ENCODE measurements at places on chromosomes 2 and 18. TPM values are rescaled to one million over a fixed set of nuclear protein-coding genes. Genes with fewer than 3 reads are reported as not detected.

LOXHD1 gene
- 0.11 TPM for total RNA-seq

ATF2 gene
- 22.3 TPM for total RNA-seq

DNA sequence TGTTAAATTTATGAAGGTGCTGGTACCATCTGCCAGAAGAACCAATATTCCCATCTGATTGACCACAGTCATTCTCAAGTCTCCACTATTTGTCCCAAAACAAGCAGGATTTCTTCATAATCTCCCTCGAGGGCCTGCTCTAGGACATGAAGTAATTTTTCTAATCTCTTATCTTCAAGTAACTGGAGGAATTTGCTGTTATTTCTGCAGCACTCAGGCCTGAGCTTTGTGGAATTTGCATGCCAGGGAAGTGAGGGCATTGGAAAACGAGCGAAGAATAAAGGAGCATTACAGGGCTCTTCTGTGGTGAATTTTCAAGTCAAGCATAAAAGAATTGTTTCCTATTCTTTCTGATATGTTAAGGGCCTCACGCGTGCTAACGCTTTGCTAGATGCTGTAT lies 161.2 kb upstream of the EPAS1 start:
- no peak for DNase-seq

DNA sequence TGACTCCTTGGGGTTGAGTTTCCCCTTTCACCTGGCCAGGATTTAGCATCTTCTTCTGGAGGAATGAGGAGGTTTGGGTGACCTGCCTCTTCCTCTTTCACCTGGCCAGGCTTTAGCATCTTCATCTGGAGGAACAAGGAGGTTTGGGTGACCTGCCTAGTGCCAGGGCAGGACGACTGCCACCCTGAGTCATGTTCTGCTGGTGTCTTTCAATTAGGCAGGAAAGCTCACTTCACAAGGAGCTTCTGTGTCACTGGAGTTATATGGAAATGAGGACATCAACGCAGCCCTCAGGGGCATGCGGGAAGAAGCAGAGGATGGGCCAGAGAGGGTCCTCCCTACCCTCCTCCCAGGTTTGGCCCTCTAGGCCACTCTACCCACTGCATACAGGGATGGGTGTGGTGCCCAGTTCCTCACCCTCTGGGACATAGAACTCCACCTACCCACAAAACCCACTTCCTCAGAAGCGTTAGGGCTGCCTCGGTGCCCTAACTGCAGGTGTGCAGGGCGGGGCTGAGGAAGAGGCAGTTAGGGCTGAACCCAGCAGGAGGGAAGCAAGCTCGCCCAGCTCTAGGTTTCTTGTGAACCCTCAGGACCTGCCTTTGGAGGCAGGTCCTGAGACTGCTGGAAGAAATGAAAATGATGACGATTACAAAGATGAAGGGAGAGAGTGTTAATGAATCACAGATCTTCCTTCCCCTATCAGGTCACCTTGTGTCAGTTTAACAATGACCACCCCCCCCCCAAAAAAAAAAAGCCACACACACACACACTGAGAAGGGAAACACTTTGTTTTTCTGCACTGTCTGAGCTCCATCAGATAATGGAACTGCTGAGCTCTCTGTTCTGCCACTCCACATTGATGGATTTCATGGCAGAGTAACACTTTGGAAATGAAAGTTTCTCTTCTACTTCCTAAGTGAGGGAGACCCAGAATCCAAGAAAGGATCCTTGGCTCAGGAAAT lies 71.0 kb downstream of the ARL4C start:
- DNase-seq, result no peak

DNA sequence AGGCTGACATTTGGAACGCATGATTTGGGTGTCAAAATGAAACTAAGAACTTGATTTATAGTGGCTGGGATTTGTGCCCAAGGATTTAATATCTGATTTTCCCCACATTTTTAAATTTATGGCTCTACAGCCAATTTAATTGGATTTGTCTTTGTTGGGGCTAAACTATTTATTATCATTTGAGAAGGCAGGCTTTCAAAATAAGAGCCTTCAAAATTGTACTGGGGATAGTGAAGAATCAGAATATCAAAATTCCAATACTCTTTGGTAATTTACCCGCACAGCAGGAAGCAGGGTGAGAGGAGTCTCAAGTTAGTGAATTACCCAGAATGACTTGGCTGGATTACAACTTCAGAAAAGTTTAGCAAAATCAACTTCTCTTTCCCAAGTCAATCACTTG lies 278.1 kb downstream of the LRATD1 start:
- no peak for DNase-seq

GRCh38 chr2:120769076-120769786 lies 33.6 kb downstream of the GLI2 start:
- no peak for DNase-seq

- no peak for DNase-seq
Measured at GRCh38 chr2:67802291-67802690, 260.5 kb downstream of the C1D start.

GRCh38 chr2:236940497-236940896 lies 145.2 kb upstream of the COPS8 start:
- no peak for DNase-seq

DNA sequence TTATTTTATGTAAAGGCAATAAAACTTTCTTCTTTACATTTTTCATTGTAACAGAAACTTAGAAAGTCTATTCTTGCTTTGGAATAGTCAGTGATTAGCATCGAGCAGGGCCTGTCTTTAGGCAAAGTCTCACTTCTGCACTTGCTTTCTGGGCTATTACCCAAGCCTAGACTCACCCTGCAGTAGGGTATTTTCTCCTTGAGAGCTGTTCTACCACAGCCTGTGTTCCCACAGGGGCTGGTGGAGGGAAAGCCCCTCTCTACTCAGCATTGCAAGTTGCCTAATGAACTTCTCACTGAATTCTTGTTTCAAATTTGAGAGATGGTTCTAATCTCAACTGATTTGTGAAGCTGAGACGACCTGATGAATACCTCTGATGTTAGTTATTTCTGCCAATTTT lies 111.7 kb upstream of the KLHL14 start:
- no peak for DNase-seq

DNA sequence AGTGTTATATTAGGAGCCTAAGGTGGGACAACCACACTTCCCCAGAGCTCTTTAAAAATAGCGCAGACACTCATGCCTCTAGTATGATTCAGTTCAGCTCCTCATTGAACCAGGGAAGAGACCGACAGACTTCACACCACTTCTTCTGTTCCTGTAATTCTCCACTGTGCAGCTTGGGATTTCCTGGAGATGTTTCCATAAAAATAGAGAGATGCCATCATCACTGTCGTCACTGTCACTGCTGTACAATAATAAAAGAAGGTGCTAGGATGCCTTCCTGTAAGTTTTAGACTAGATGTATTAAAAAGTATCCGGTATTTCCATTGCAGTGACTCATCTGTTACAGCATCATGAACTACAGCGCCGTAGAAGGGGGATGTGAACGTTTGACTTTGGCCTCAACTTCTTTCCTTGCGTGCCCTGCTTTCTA lies 110.9 kb downstream of the FAM210A start:
- DNase-seq, result no peak

COBLL1 gene
- 3.4 TPM for total RNA-seq

ZAP70 gene
- total RNA-seq, result 0.74 TPM

- DNase-seq, result no peak
Measured at GRCh38 chr18:59267503-59268126, 5.6 kb downstream of the RAX start.

LONRF2 gene
- 7.1 TPM for total RNA-seq

PHLPP1 gene
- total RNA-seq, result 5.8 TPM

- DNase-seq, result no peak
Measured at GRCh38 chr2:152445791-152446201, 110.8 kb downstream of the FMNL2 start.

DNA sequence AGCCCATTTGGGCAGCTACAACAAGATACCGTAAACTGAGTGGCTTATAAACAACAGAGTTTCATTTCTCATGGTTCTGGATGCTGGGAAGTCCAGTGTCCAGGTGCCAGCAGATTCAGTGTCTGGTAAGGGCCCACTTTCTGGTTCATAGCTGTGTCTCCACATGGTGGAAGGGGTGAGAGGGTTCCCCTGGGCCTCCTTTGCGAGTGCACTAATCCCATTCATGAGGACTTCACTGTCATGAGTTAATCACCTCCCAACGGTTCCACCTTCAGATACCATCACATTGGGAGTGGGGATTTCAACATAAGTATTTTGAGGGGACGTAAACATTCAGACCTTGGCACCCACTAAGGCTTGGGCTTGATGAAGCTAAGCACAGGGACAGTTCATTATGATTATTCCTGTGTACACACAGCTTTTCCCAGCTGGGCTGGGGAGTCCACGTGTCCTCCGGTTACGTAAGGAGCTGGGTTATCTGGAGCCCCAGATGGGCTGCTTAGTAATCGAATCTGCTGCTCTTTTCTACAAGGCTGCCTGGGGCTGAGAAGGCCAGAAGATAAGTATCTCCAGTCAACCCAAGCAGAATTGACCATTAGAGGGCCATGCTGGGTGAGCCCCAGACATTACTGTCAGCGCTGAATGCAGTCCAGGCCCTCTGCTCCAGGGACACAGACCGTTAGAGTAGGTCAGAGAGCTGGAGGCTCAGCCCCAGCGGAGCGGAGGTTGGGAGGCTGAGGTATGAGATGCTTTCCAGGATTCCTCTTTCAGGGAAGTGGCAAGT lies 42.7 kb downstream of the EPAS1 start:
- no peak for DNase-seq

DNA sequence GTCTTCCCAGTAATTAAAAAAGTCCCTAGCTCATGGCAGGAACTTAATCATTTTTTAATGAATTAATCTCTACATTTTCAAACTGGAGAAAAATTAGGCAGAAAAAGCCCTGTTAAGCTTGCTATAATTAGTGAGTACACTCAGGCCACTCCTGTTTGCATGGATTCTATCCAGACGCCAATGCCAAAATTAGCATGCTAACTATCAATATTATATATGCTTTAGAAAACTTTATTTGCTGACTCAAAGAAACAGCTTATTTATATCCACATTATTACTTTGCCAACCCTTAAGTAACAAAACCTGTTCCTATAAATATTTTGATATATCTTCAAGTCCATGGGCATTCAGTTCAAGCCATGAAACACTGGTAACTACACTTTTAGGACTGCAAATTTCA lies 90.9 kb downstream of the SMC6 start:
- DNase-seq, result no peak

REG1B gene
- total RNA-seq, result not detected

MALL gene
- total RNA-seq, result 7.7 TPM

HDHD2 gene
- 32.4 TPM for total RNA-seq

GRCh38 chr2:26885651-26886329 lies 37.9 kb downstream of the DPYSL5 start:
- no peak for DNase-seq

GRCh38 chr18:73636355-73636754 lies 511.3 kb downstream of the FBXO15 start:
- DNase-seq, result no peak

CXCR4 gene
- 2.6 TPM for total RNA-seq

DNA sequence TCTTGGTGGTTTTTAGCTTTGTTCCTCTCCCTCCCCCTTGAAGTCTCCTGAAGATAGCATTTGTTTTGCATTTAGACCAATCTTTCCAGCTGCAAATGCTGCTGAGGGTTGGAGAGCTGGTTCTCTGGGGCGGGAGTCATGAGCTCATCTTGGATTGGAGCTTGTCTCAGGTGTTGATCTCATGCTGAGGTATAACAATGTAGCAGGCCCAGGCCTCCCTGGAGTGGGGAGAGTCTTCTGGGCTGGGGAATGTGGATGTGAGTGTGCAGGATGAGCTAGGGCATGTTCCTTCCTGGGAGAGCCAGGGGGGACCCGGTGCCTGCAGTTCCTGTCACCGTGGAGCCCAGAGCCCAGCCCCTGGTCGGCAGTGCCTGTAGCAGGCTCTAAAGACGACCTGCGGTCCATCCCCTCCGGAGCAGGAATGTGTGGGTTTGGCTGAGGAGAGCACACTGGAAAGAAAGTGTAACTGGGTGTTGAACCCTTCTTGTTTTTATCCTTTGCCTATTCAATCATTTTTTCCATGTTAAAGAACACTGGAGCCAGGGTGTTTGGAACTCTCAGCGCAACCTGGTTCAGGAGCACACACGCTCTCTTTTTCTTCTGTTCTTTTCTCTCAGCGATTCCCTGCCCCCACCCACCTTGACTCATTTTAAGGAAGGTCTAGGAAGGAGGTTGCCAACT lies 2.7 kb downstream of the ZNF532 start:
- DNase-seq, result no peak

GRCh38 chr2:96134421-96134820 lies 3.9 kb downstream of the ASTL start:
- no peak for DNase-seq

GRCh38 chr2:223036790-223037444 lies 15.1 kb upstream of the KCNE4 start:
- no peak for DNase-seq

GRCh38 chr2:60589104-60589503 lies 35.6 kb upstream of the BCL11A start:
- no peak for DNase-seq

DNA sequence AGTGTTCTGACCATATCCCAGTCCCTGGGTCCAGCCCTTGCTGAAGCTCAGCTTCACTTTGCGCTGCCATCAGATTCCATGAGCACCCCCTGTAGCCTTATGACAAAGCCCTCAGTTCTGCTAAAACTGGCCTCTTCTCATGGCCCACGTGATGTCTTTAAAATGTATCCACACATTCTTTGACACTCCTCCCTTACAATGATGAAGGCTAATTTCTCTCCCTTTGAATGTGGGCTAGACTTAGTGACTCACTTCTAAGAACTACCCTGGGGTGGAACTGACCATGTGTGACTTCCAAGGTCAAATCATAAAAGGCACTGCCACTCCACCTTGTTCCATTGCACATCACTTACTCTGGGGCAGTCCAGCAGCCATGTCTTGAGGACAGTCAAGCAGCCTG lies 45.4 kb upstream of the GORASP2 start:
- no peak for DNase-seq

DNA sequence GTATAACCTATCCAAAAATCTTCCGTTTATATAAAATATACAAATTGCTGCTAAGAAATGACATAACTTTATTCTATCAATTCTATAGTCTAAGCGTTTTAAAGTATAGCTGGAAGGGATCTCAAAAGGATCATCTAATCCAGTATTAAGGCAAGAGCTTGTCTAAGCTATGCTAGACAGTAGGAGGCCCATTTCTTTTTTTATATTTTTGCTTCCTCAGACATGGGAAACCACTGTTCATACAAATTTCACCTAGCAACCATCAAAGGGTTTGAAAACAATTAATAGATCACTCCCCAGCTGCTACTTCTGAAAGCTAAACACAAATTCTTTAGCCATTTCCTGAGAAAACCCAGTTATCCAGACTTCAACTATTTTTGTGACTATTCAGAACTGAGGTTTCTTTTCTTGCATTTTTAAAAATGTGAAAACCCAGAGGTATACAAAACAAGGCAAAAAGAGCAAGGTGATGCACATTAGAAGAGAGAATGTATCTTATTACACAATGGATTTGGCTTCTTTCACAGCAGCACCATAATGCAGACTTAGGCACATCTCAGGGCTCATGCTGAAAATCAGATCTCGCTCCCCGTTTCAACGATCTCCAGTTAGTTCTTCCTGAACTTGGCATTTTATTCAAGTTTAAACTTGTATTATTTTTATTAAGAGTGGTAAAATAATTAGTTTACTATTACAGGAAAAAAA lies 274.4 kb downstream of the LRP1B start:
- DNase-seq, result no peak

DNA sequence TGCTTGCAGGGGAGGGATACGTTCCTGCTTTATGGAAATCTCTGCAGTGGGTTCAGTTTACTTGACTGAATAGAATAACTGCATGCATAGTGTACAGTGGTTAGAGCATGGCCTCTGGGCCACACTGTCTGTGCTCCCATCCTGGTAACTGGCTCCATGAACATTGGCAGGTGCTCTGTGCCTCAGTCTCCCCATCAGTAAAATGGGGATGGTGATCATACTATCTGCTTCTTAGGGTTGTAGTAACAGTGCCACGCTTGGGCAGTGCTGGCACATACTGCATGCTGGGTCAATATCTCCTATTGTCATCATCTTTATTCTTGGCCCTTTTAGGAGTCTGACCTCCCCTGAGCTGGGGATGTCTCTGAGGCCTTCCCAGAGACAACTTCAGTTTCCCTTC lies 117.3 kb downstream of the CTIF start:
- no peak for DNase-seq

Measured in psoas muscle (tissue), 8 donors.